ENCODE measurements at places on chromosomes 6 and 20.

- no peak for DNase-seq
Measured at GRCh38 chr6:85006362-85006761, 242.0 kb upstream of the TBX18 start.

DNA sequence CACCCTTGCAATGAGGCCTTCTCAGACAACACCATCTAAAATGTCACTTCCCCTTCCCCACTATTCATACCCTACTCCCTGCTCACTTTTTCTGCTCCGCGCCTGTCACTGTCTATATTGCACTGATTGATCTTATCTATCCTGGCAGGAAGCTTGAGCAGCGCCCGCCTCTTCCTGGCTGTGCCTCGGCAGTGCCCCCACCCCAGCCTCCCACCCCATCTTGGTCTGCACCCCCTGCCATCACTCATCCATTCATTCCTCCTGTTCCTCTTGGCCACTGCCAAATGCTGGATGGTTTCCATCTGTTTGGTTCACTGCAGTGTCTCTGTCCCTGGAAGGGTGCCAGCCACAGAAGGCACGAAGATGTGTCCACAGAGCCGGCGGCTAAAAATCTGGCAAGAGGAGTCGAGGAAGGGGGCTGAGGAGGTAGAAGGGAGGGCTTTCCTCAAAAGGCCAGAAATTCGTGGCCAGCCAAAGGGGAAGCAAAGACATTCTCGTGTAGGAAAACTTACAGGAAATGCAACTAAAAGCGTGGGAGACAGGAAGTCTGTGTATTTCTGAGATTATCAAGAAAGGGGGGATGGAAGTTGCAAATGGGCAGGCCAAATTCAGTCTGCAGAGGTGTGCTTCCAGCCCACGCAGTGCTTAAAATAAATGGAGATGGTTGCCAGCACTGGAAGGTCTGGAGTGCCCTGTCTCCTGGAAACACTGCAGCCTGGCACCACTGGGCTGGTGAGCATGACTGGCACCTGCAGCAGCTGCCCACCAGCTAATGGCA lies 27.6 kb downstream of the SYNJ2 start:
- DNase-seq: no peak

DNA sequence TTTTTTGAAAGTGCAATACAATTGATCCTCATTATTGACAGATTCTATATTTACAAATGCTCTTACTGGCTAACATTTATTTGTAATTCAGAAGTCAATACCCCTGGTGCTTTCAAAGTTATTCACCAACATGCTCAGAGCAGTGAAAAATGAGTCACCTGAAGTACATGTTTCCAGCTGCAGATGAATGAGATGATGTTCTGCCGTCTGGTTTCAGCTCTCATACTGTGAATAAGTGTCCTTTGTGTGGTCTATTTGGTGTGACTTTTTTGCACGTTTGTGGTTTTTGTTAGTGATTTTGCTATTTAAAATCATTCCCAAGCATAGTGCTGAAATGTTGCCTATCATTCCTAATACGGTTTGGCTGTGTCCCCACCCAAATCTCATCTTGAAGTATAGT lies 22.3 kb upstream of the EYA4 start:
- DNase-seq: no peak

DNA sequence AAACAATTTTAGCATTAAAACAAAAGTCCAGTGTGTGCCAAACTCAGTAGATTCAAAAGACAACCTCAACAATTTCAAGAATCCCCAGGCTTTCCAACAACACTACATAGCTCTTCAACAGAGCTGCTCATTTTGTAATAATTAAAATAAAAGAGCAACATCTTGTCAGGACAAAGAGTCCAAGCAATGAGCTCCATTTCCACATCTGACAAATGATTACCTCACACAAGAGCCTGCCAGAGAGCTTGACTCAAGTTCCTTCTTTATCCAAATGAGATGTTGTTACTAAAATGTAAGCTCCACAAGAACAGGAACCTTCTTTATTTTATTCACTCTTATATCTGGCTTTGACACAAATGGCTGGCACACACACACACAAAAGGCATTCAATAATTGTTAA lies 449.8 kb downstream of the HACE1 start:
- DNase-seq: no peak

GRCh38 chr6:45450831-45451230 lies 73.1 kb upstream of the SUPT3H start:
- DNase-seq: no peak

DNA sequence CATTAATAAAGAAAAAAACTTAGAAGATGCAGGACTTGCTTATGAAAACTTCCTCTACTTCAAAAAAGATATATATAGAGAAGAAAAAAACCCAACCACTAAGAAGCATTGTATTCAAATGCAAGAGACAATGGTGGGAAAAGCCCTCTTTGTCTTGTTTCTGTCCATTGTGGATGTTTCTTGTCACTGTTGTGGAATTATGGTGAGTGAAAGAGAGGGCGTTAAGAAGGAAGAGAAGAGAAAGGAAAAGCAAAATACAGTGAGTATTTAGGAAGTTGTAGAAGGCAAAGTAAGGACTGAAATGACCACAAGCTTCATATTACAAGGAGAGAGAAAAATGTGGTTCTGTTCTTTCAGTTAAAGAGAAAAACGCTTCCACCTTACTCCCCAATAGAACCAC lies 14.1 kb upstream of the THBD start:
- no peak for DNase-seq

- no peak for DNase-seq
Measured at GRCh38 chr6:169575821-169576220, 126.0 kb downstream of the WDR27 start.

DNA sequence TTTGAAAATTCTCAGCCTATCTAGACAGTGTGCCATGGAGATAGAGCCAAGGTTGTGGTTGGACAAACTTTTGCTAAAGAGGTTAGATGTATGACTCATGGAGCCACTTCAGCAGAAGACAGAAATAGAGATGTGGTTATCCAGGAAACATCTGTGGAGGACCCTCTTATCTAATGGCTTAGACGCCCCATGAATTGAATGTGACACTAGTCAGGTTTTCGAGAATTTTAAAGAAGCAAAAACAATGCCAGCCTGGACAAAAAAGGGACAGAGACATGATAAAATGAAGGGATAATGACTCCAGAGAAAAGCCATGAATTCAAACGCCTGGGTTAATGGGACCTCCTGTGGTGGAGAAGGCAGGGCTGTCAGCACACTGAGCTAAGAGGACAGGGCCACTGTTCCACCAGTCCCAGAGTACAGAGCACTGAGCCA lies 280.5 kb downstream of the CLVS2 start:
- no peak for DNase-seq

- no peak for DNase-seq
Measured at GRCh38 chr20:11979306-11979990, 61.8 kb downstream of the BTBD3 start.

- no peak for DNase-seq
Measured at GRCh38 chr6:106373502-106374239, 13.2 kb downstream of the CRYBG1 start.

DNA sequence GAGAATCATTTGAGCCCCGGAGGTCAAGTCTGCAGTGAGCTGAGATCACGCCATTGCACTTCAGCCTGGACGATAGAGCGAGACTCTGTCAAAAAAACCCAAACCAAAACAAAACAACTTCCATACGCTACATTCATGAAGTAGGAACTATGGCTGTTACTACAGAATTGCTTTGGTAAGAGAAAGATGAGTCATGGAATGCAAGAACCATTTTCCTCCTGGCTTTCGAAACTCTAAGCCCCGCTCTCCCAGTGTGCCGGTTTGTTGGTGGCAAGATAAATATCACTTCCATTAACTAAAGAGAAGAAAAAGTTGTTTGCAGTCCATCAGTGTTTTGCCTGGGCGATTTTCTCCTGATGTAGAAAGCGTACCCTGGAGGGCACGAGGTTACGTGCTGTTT lies 61.3 kb downstream of the ZDHHC14 start:
- no peak for DNase-seq

GRCh38 chr6:122339661-122340060 lies 59.8 kb upstream of the HSF2 start:
- DNase-seq: no peak

- peak; percentile 95 for DNase-seq
Measured at GRCh38 chr20:37527638-37528445, at the start of gene BLCAP. Gene BLCAP, minus strand, starts transcription at chr20:37527876. Its CDS starts 8,702 bp downstream, at chr20:37519174.
